ENCODE measurements at places on chromosomes 1 and 21.
A peak's percentile ranks its signal among the peaks of the same experiment; 100 is the strongest.

DNA sequence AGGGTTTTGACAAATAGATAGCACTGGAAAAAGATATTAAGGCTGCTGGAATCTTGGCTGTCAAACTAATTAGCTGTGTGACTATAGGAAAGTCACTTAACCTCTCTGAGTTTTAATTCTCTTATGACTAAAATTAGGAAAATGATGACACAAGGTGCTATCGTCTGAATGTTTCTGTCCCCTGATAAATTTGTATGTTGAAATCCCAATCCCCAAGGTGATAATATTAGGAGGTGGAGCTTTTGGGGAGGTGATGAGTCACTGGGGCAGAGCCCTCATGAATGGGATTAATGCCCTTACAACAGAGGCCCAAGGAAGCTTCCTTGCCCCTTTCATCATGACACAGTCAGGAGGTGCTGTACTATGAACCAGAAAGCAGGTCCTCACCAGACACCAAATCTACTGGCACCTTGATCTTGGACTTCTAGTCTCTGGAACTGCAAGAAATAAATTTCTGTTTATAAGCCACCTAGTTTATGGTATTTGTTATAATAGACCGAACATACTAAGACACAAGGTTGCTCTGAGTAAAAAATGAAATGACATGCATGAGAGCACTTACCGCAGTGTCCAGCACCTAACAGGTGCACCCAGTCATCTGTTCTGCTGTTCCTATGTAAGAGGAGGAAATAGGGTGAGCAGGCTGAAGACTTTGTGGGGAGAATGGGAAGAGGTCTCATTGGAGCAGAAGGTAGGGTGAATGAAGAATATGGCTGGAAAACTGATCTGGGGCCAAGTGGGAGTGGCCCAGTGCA lies 26.3 kb upstream of the DISP1 start:
- no peak for DNase-seq

GRCh38 chr21:17903029-17903806 lies 84.1 kb upstream of the C21orf91 start:
- peak; percentile 65 for DNase-seq

GRCh38 chr1:23699280-23700179 lies 7.9 kb downstream of the RPL11 start:
- DNase-seq = no peak

DNA sequence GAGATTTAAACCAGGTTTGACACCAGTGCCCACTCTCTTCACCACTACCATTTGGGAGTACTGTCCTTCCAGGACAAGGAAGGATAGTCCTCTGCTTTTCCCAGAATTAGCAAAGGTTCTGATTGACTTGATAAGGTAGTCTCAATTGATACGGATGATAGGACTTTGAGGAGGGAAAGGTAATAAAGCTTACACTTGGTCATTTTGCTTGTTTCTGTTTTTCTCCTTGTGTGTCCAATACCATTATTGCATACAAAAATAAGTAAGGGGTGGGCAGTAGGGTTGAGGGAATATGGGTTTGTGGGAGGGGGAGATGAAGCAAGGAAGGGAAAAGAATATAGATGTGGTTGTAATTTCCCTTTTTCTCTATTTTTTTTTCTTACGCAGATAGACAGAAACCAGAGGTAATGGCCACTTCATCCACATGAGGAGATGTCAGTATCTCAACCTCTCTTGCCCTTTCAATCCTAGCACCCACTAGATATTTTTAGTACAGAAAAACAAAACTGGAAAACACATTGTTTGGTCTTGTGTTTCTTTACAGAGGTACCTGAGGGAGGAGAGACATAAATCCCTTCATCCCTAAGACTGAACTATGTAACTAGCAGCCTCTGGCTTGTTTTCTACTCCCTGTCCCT lies 2.6 kb downstream of the C1orf56 start:
- no peak for DNase-seq

DNA sequence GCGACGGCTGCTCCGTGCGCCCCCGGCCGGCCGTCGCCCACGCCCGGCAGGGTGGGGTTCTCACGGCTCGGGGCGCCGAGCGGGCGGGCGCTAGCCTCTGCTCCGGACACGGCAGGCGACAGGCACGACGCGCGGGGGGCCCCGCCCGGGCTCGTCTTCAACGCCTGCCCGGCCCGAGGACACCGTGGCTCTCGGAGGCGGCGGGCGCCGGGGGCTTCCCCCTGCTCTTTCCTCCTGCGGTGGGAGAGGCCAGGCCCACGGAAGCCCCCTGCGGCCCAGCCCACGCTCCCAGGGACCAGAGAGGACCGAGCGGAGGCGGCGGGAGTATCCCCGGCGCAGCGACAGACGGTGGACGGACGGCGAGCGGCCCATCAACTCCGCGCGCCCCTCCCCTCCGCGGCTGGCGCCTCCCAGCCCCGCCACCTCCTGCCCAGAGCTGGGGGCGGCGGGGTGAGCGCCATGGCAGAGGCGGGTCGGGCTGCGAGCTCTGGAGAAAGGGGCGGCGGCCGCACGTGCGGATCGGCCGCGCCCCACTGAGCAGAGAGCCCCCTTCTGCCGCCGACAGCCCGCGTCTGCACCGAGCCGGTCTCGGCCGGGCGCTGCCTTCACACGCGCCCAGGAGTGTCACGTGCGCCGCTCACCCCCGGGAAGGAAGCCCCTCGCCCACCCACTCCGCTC lies at the start of the genes SHE and TDRD10:
TSS of gene SHE (minus strand) at position 347 of the 678 bp plus-strand sequence. CDS start 386 bp downstream, outside the sequence.
TSS of gene TDRD10 (plus strand) at position 154 of the 678 bp plus-strand sequence. CDS start 4,685 bp downstream, outside the sequence.
- no peak for DNase-seq

- peak; percentile 18 for DNase-seq
Observed at GRCh38 chr1:203325026-203325417, 19.7 kb downstream of the BTG2 start.

- DNase-seq = no peak
Observed at GRCh38 chr1:50490640-50491039, 67.4 kb upstream of the DMRTA2 start.

GRCh38 chr1:196607981-196608380 lies 259 bp downstream of the KCNT2 start:
- peak; percentile 20 for DNase-seq

GRCh38 chr1:248820041-248820585 lies 5.6 kb downstream of the SH3BP5L start:
- no peak for DNase-seq

DNA sequence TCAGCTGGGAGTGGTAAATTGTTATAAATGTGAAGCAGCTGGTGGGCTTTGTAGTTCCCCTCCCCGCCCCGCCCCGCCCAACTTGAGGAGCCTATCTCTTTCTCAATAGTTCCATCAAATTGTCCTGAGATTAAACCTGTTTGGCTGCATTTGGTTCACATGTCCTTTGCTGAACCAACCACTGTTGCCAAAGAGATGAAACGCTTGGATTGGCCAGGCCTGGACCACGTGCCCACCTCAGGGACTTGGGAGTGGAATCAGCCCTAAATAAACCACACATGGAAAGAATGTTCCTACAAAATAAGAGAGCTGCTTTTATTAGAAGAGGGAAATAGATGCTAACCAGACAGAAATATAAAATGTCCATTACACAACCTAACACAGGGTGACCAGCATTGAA lies 424.9 kb upstream of the KAZN start:
- no peak for DNase-seq

GRCh38 chr1:40662151-40662550 lies 3.3 kb downstream of the RIMS3 start:
- no peak for DNase-seq

- no peak for DNase-seq
Observed at GRCh38 chr1:230401101-230401500, 25.0 kb downstream of the PGBD5 start.

GRCh38 chr1:30729901-30730300 lies 6.5 kb upstream of the MATN1 start:
- no peak for DNase-seq

- peak; percentile 60 for DNase-seq
Observed at GRCh38 chr1:32208891-32209328, at the start of gene DCDC2B. DCDC2B (plus strand) TSS chr1:32209089; CDS start chr1:32209094, 5 bp downstream.

DNA sequence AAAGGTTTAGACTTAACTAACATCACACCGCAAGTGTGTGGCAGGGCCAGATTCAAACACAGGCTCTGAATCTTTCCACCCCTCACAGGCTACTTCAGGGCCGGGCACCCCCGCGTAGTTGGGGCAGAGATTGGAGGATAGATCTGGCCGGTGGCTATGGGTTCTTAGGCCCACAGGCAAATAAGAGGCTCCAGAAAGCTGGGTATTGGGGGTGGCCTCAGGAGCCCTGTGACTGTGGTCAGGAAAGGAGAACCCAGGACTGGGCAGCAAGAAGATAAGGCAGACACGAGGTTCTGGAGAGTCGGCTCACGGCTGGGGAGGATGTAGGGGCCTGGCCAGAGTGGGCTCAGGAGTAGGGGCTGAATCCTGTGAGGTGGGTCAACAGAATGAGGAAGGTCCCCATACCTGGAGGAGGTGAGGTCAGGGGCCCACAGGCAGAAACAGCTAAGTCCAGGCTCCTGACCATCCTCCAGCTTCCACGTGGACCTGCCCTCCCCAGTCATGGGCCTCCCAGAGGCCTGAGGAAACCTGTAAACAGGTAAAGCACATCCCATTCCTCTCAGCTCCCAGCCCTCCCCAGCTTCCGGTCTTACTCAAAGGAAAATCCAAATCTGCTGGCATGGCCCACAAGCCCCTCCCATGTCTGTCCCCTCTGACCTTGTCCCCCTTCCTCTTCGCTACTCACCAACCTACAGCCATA lies 306.2 kb downstream of the MATN1 start:
- no peak for DNase-seq

GRCh38 chr1:117897551-117897950 lies 31.9 kb downstream of the GDAP2 start:
- DNase-seq = no peak

DNA sequence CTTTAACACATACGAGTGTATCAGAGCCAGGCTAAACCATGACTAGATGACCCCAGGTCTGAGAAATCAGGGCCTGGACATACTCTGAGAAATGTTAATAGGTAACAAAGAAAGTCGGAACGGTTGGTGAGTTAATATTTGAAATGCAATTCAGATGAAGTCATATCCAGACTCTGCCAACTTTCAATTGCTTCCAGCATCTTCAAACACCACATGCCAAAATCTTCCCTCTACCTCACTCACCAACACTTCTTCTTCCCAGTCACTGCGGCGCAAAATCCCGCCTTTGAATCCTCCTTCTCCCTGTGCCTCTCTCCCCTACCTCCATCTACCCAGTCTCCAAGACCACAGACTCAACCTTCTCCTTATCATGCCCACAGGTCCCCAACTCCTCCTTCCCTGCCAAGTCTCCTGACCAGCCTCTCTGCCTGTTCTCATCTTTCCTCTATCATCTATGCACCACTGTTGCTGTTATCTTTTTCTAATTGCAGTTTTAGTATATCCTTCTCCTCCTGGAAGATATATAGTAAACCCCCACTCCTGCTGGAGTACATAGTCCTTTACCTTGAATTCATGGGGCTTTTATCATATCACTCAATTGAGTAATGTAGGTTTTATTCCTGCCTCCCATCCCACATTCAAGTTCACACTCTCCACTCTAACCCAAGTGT lies 41.3 kb downstream of the ZBTB18 start:
- DNase-seq = peak; percentile 66

GRCh38 chr1:214219902-214220301 lies 61.1 kb upstream of the SMYD2 start:
- DNase-seq = no peak

- DNase-seq = no peak
Observed at GRCh38 chr1:218572050-218572449, 226.9 kb downstream of the TGFB2 start.

GRCh38 chr1:29504196-29504595 lies 267.9 kb downstream of the PTPRU start:
- no peak for DNase-seq

DNA sequence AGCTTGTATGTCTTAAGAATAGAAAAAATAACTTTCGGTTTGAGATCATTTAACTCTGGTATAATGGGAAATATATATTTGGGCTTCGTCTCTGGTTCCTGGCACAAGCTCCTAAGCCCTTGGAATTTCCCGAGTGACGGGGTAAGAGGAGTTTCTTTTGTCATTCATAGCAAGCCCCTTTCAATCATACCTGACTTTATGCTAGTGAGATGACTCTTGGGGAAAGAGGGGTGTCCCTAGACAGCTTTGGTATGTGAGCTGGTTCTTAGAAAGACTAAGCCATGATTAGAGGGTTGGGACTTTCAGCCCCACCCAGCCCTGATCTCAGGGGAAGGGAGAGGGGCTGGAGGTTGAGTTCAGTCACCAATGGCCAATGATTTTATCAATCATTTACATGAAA lies 13.9 kb upstream of the MTARC1 start:
- DNase-seq = no peak

DNA sequence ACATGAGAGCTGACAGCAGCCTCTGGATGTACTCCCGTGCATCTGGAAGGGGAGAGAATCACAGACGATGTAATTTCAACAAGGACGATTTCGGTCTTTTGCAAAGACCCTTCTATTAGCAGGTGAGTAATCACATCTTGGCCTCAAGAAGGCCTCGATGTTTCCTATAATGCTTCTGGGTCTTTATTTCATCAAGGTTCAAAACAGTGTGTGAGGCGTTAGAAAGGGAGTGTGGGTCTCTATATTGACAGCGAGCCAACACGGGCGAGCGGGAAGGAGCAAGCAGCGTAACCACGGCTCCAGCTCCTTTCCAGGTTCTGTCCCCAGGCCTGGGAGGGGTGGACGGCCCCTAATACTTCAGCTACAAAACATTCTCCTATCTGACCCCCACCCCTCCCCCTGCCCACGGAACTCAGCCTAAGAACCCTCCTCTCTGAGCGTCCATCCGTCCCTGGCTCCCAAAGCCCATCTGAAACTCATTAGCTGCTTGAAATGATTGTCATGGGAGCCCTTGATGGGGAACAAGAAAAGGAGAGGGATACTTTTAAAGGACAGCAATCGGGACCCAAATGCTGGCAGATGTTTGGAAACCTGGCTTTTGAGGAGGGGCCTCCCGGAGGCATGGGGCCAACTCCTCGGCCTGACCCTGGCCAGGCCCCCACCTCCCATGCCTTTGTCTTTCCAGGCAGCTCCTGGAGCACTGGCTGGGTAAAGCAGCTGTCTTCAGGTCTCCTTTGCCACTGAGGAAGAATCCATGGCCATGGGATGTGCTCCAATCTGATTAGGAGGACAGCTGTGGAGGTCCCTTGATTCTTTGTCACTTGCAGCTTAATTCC lies 250.8 kb downstream of the FOXD2 start:
- DNase-seq = no peak

- no peak for DNase-seq
Observed at GRCh38 chr1:230208619-230209261, 141.7 kb downstream of the GALNT2 start.

GRCh38 chr1:30307182-30307581 lies 416.2 kb downstream of the MATN1 start:
- DNase-seq = no peak

DNA sequence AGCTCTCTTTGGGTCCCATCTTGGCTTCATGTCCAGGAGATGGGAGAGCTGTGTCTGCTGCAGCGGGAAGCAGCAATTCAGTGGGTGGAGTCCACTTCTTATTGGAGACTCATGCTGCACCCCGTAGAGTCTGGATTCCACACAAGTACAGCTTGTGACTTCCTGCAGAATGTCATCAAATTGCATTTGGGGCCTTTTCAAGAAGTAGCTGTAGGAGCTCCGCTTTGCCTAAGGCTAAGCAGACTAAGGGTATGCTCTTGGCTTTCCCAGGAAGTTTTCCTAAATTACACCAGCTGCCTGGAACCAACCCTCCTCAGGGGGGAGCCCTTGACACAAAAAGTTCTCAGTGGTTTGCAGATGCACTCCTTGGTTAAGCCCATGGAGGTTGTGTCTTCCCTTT lies 5.7 kb upstream of the MOB3C start:
- DNase-seq = no peak

- no peak for DNase-seq
Observed at GRCh38 chr21:44579056-44579832, 1.2 kb downstream of the KRTAP10-5 start.

Data from astrocyte of the spinal cord (primary cell).